Aortic smooth muscle cell (primary cell): ENCODE measurements at places on chromosomes 6 and 20. TPM values are rescaled to one million over a fixed set of nuclear protein-coding genes. Genes with fewer than 3 reads are reported as not detected.

The PTCHD4 gene
- total RNA-seq = 0.62 and 1.2 TPM in 2 replicates

The PRR18 gene
- not detected in 2 replicates for total RNA-seq

The CLPSL1 gene
- not detected in 2 replicates for total RNA-seq

The ROS1 gene
- not detected in 2 replicates for total RNA-seq

The ADGRF5 gene
- total RNA-seq = 1.1 and 1.3 TPM in 2 replicates

The GTF2H4 gene
- total RNA-seq = 5.9 and 8.0 TPM in 2 replicates

The PGC gene
- total RNA-seq = not detected in 2 replicates

The CUL7 gene
- total RNA-seq = 28.1 and 36.9 TPM in 2 replicates

The PLG gene
- not detected in 2 replicates for total RNA-seq

The ZNF184 gene
- 8.1 and 8.7 TPM in 2 replicates for total RNA-seq

The TNNC2 gene
- total RNA-seq = 1.4 and 1.5 TPM in 2 replicates

The PEDS1 gene
- total RNA-seq = 12.2 and 12.6 TPM in 2 replicates

The SLC22A2 gene
- 0.13 TPM in 1 of 2 replicates, not detected in the other for total RNA-seq

The C20orf202 gene
- not detected in 2 replicates for total RNA-seq

The CAGE1 gene
- total RNA-seq = 0.06 and 0.13 TPM in 2 replicates

The BPIFA3 gene
- not detected in 2 replicates for total RNA-seq

The MTFR2 gene
- total RNA-seq = 1.3 and 3.2 TPM in 2 replicates

The KPNA5 gene
- total RNA-seq = 8.5 and 9.1 TPM in 2 replicates
